ENCODE measurements at places on chromosomes 11 and 22.

DNA sequence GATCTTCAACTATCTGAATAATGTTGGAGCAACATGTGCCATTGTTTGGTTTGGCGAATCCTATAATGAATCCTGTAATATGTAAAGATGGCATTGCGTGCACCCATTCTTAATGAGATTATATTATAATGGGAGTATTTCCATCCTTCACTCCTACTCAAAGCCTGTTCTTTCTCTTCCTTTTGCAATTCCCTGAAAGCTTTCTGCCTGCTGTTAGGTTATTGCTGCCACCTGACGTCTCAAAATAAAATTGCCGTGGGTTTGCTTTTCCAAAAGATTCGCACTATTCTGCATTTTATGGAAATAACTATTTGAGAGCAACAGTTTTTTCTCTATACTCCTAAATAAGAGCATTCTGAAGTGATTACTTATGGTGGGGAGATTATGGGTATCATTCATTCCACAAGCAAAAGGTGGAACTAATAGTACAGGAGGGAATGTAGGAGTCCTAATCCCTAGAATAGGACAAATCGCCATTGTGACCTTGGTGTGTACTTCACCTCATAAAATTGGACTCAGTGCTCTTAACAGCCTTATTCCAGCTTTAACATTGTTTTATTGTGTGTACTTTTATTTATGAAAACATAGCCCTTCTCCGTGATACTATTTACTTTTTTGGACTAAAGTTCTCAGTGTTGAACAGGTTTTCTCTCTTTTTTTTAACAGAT lies 69.6 kb upstream of the ALKBH3 start:
- no peak for DNase-seq

DNA sequence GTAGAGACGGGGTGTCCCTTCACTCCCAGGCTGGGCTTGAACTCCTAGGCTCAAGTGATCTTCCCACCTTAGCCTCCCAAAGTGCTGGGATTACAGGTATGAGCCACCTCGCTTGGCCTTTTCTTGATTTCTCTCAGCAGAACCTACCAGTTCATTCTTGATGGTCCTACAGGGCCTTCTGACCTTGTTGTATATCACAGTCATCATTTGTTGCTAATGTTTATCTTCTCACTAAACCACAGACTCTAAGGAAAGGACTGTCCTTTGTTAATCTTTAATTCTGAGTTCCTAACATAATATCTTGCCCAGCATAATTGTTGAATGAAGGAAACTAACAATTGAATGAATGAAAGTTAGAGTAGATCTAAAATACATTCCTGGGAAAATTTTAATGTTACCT lies 22.0 kb upstream of the ZC3H12C start:
- no peak for DNase-seq

- no peak for DNase-seq
These were observed 155.7 kb downstream of the WT1 start for GRCh38 chr11:32279672-32280071.

DNA sequence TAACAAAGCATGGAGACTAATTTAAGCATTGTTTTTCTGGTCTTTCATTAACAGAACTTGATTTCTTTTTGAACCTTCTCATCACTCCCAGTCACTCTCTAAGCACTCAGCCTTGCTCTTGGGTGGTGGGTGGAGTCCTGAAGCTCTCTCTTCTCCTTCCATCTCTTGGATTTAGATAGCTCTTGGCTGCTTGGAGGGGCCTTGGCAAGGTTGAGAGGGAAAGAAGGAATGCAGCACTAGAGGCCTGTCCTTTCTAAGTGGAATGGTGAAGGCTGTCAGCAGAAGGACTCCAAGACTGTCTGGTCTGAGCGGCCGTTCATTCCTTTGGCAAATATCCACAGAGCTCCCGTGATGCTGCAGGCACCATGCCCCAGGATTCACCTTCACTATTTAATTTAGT lies 168.6 kb upstream of the E2F8 start:
- DNase-seq, result no peak

GRCh38 chr11:26632691-26633159 lies 60.7 kb upstream of the MUC15 start:
- DNase-seq, result no peak

DNA sequence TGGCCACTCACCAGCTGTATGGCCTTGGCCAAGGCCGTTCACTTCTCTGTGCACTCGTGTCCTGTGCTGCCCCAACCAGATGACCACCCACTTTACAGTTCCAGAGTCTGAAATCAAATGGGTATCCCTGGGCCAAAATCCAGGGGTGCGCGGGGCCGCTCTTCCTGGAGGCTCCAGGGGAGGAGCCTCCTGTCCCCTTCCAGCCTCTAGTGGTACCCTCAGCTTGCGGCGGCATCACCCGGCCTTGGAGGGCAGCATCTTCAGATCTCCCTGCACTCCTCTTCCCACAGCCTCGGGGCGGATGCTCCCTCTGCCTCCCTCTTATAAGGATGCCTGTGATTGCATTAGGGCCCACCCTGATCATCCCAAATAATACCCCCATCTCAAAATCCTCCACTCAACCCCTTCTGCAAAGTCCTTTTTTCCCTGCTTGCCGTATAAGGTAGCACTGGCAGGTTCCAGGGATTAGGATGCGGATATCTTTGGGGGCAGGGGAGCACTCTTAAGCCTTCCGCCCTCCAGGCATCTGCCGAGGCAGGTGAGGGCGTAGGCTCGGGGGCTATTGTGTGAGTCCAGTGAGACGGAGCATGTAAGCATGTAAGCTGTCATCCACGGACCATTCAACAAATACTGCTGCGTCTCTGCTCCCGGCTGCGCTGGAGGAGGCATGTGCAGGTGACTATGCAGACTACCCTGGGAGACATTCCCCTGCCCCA lies 24.4 kb upstream of the SHISAL1 start:
- DNase-seq, result no peak

GRCh38 chr11:126669416-126669815 lies 313.9 kb downstream of the ST3GAL4 start:
- DNase-seq, result no peak

DNA sequence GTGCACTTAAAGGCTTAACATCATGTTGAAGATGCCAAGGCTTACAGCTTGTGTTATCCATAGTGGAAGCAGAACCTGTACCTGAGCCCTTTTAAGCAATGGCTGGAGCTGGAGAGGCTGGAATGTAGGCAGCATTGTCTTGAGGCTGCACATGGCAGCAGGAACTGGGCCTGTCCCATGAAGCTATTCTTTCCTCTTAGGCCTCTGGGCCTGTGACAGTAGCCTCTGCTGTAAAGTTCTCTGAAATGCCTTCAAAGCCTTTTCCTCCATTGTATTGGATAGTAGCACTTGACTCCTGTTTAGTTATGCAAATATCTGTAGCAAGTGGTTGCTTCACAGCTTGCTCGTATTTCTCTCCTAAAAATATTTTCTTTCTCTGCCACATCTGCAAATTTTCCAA lies 127.4 kb upstream of the ANO5 start:
- no peak for DNase-seq

DNA sequence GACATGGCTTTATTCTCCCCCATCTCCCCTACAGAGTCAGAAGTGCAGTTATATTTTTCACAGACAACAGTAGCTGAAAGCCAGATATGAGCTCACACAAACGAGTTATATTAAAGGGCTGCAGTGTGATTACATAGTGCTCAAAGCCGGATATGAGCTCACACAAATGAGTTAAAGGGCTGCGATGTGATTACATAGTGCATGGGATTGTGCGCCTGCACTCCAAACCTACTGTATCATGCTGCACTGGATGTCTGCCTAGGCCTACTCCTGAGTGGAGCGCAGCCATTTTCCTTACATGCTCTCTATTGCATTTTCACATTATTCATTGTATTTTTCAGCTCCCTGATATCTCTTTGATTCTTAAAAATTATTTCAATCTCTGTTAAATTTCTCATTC lies 414.6 kb upstream of the LARGE1 start:
- DNase-seq, result no peak

DNA sequence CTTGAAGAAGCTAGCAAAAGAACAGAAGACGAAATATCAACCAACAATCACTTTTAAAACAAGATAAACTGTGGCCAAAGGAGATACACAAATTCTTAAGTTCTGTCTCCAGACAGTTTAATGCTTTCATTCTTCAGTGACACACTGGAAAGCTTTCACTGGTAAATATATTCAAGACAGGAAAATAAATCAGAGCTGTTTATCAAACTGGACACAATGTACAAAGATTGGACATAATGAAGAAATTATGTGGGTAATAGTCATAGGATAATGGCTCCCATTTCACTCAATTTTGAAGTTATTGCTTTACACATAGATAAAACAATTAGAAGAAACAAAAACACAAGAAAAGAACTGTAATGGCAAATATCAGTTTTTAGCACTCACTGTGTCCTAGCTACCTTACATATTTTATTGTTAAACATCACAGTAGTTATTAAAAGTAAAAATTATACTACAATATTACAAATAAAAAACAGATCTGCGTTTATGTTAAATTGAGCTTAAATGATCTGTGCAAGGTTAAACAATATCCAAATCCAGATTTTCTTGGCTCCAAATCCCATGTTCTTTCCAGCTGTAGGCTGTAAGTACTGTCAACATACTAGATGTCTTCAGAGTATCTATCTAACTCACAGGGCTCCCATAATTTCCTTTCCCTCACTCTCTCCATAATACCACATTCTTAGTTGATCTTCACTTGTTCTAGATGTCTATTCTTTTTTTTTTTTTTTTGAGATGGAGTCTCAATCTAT lies 38.6 kb upstream of the NOX4 start:
- no peak for DNase-seq

GRCh38 chr11:115522302-115522701 lies 18.1 kb upstream of the CADM1 start:
- no peak for DNase-seq

DNA sequence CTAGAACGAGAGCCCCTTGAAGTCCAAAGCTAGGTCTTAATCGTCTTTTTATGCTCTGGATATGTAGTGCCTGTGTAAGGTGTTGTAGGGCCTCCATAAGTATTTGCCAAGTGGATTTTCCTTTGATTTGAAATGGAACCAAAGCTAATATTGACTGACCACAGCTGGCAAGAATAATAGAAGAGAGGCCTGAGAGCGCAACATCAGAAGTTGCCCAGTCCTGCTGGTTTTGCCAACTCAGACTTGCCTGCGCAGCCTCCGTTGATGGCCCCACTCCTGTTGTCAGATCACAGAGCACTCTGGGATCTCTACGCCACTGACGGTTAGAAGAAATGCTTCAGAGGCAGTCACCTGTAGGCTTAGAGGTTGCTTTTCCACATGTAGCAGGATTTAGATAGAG lies 251.2 kb downstream of the TENM4 start:
- no peak for DNase-seq
